ENCODE measurements at places on chromosomes 5 and 9.

- DNase-seq = peak; percentile 89
Measured at GRCh38 chr5:39217365-39218281, 1.7 kb downstream of the FYB1 start.

DNA sequence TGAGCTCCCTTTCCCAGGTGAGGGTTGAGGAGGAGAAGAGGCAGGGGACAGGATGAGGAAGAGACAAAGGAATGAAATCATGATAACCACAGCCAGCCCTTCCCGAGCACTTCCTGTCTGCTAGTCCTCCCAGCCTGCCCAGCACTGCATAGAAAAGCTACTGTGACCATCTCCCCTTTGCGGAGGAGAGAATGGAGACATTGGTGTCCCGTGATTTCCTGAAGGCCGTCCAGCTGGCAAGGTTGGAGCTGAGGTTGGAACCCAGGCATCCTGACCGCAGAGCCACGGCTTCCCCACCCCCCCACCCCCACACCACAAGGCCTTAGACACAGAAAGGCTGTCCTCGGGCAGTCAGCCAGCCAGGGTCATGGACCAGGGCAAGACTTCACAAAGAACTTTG is 131.1 kb upstream of the ICE1 start:
- DNase-seq = no peak

GRCh38 chr9:131899296-131900228 is 159.7 kb upstream of the RAPGEF1 start:
- no peak for DNase-seq

DNA sequence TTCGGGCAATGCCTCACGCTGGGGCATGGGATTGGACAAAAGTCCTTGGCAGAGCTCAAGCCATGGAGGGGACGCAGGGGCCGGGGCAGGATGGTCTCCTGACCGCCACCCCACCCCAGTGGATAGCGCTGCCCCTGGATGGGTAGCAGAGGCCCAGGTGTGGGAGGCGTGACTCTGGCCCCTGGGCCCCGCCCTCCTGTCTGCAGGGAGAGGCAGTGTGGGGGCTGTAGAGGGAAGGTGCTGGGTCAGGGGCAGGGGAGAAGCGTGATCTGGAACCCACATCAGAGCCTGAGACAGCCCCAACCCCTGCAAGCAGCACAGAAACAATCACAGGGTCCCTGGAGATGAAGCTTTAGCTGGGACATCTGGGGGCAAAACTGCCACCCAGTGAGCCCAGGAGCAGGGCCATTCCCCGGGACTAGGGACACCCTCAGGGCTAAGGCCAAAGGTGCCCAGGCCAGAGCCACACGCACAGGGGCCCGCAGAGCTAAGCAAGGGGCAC is 36.2 kb downstream of the NACC2 start:
- DNase-seq = no peak

DNA sequence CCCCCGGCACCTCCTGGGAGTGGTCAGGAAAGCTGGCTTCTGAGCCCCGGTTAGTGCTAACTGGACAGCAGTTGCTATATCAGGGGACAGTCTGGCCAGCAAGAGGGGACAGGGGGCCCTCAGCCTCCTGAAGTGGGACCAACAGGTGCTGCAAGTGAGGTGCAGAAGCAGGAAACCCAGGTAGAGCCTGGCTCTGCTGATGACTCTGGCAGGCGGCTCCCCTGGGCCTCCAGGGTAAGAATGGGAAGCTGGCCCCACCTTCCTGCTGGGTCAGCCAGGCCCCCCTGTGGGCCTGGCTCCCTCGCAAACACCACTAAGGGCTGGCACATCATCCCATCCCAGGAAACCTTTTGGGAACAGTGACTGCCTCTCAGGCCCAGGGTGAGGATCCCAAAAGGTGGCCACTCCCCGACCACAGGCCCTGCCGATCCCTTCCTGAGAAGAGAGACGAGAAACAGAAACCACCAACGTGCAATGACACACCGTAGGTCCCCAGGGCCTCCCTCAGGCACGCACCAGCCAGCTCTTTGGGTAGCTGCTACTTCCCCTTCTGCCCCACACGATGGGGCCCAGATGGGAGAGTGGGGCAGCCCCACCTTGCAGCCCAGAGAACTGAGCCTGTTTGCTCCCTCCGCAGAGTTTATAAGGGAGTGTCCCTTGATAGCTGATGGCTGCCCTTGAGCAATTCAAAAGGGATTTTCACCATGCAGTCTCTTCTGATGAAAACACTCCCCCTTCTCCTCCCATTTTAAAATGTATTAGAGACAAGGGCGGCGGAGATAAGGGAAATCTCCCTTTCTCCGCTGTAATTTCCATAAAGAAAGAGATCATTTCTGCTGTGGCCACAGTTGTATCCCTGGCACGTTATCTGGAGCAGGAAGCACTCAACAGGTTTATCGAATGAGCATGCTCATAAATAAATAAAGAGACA is 76.8 kb downstream of the STK10 start:
- DNase-seq = peak; percentile 93

DNA sequence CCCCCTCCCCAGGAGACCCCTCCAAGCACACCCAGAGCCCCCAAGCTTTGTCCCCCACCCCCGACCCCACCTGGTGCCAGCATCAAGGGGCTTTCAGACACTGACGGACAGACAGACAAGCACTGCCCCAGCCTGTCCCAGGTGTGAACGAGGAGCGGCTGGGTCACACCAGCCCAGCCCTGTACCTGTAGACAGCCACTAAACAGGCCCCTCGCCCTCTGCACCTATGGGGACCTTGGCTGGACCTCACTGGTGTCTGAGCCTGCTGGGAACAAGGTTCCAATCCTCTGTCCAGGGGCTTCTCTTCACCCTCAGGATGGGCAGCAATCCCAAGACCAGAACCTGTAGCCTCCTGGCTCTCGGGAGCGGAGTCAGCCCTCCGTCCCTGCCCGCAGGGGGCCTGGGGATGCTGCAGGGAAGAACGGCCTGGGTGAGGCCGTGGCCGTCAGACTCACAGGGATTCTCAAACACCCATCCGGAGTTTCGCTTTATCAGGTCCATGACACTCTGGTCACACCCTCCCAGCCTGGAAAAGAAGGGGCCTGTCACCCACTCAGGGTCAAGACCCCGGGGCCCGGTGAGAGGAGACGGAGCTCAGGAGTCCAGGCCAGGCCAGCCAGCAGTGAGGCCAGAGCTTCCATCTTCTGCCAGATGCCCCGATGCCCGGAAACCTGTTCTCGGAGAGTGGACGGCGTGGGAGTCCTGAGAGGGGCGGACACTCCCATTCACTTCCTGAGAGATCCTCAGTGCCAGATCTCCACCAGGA is 2.8 kb downstream of the LCN6 start:
- no peak for DNase-seq

DNA sequence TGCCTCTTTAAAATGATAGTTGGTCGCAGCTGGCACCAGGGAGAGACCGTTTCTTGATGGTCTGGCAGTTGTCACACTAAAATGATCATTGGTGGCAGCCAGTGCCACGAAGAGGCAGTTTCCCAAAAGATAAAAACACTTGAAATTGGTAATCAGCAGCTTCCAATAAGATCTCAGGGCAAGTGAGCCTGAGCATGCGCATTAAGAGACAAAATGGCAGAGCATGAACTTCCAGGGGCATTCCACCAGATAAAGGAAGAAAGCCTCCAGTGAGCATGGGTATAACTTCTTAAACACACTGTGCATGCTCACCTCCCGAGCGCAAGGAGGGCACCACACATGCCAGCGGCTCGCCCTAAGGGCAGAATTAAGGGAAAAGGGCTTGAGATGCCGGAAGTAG is 1594.2 kb upstream of the CDH9 start:
- DNase-seq = no peak

- no peak for DNase-seq
Measured at GRCh38 chr9:34686231-34686630, 4.8 kb downstream of the CCL19 start.

- DNase-seq = no peak
Measured at GRCh38 chr5:81486711-81487110, 92.8 kb upstream of the ACOT12 start.

DNA sequence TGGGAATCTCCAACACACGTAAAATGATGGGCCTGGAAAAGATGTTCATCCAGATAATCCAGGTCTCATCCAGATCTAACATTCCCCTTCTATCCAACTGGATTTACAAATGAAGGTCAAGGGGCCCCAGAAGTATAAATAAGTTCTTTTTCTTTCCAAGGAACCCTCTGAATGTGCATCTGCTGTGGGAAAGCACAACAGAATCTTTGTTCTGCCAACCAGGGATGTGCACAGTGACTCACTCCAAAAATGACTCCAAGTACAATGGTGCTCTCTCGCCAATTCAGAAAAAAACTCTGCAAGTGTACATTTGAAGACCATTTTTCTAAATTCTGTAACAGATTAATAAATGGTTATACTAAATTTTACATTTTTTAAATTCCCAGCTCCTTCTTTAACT is 12.4 kb downstream of the RAPGEF6 start:
- no peak for DNase-seq

- no peak for DNase-seq
Measured at GRCh38 chr9:2608276-2608675, 13.3 kb upstream of the VLDLR start.

DNA sequence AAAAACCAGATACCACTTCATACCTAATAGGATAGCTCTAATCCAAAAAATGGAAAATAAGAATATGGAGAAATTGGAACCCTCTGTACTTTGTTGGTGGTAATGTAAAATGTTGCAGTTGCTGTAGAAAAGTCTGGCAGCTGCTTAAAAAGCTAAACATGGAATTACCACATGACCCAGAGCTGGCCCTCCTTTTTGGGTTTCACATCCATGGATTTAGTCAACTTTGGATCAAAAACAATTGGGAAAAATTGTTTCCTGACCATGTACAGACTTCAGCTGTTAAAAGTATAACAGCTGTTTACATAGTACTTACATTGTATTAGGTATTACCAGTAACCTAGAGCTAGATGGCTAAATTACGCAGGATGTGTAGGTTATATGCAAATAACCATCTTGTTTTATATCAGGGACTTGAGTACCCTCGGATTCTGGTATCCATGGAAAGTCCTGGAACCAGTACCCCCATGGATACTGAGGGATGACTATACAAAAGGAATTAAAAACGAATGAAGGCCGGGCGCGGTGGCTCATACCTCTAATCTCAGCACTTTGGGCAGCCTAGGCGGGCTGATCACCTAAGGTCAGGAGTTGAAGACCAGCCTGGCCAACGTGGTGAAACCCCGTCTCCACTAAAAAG is 15.8 kb downstream of the DNAJA1 start:
- no peak for DNase-seq

- DNase-seq = no peak
Measured at GRCh38 chr9:36138901-36139300, 2.4 kb downstream of the GLIPR2 start.

DNA sequence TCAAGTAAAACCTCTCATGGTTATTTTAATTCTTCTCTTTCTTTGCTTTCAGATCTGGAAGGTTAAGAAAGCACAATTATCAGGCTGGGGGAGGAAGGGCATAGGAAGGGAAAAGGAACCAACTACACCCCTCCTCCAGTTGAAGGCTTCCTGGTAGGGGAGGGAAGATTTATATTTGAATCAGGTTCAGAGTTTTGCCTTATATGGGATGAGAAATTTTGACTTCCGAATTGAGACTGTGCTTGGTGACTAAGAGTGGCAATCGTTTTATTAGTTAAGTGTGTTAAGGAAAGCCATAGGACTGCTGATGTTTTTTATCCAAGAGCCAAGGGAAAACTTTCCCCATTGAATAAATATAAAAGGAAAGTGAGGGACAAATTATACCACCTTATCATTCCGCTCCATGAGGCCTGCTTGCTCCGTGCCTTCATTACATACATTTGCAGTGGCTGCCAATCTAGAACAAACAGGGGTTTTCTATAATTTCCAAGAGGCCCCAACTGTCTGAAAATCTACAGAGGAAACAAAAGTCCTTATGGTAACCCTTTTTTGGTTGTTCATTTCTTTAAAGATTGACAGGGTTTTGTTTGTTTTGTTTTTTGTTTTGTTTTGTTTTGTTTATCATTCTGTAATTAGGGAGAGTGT is 115.7 kb upstream of the EPB41L4A start:
- no peak for DNase-seq

DNA sequence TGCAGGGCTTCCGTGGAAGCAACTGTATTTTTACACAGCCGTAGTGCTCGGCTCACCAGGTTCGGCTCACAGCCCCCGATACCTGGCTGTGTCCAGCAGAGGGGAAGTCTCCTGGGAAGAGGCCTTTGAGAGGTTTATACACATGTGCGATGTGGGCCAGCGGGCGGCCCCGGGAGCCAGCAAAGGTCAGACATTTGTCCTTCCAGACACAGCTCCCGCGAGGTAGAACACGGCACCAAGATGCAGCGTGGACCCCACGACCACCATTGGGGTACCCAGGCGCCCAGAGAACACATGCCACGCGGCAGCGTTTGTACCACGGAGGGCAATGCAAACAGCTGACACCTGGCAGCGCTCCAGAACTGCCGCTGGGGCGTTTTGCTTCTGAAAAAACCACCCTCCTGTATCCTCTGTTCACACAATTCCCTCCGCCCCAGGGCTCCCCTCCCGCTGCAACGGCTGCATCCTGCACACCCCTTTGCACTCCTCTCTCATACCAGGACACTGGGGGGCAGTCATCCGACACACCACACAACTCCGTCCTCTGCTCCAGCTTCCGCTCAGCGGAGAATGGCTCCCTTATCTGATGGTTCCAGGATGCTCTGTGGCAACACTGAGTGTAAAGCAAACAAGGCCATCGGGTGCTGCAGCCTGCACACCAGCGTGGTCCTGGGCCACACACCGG is 235.3 kb downstream of the SYK start:
- peak; percentile 90 for DNase-seq

GRCh38 chr5:14142202-14142826 is 828 bp upstream of the TRIO start:
- no peak for DNase-seq

All from activated CD4-positive, alpha-beta T cell treated with anti-CD3 and anti-CD28 coated beads, Interleukin-2, amount 50 U/mL, for 16 hours (primary cell).